Vein endothelial cell (primary cell): ENCODE measurements at places on chromosomes 3 and 15. TPM values are rescaled to one million over a fixed set of nuclear protein-coding genes. Genes with fewer than 3 reads are reported as not detected.

PLCB2 gene
- 0.33 and 1.1 TPM in 2 replicates for total RNA-seq

PARP15 gene
- total RNA-seq = 0.98 and 1.3 TPM in 2 replicates

ZNF197 gene
- 9.8 and 11.4 TPM in 2 replicates for total RNA-seq

LRRC31 gene
- total RNA-seq = not detected in 2 replicates

MKRN3 gene
- under 0.01 TPM in 1 of 2 replicates, not detected in the other for total RNA-seq

ANKRD34C gene
- total RNA-seq = not detected in 2 replicates

ERC2 gene
- total RNA-seq = 1.9 and 2.3 TPM in 2 replicates

TRIM71 gene
- not detected in 2 replicates for total RNA-seq

PLD1 gene
- 64.7 and 65.4 TPM in 2 replicates for total RNA-seq

P2RY14 gene
- total RNA-seq = not detected in 2 replicates

BFSP2 gene
- not detected in 2 replicates for total RNA-seq

TAMM41 gene
- total RNA-seq = 11.3 and 11.8 TPM in 2 replicates

ILDR1 gene
- total RNA-seq = not detected in 2 replicates

GOLGA8F gene
- total RNA-seq = not detected in 2 replicates

CCR8 gene
- total RNA-seq = not detected in 2 replicates

CSTA gene
- total RNA-seq = not detected in 2 replicates

PHC3 gene
- 21.9 and 35.9 TPM in 2 replicates for total RNA-seq

GHSR gene
- total RNA-seq = not detected in 2 replicates

OXTR gene
- total RNA-seq = 0.29 and 0.65 TPM in 2 replicates
